ENCODE measurements at places on chromosomes 12 and 14. TPM values are rescaled to one million over a fixed set of nuclear protein-coding genes. Genes with fewer than 3 reads are reported as not detected.

The CCDC184 gene
- total RNA-seq, result 0.19 TPM

The MGP gene
- total RNA-seq, result 5,324 TPM

The FAM177A1 gene
- total RNA-seq, result 21.2 TPM

The YLPM1 gene
- 30.9 TPM for total RNA-seq

The BEST3 gene
- total RNA-seq, result not detected

The COX8C gene
- total RNA-seq, result not detected

The KCNK13 gene
- not detected for total RNA-seq

The SYT1 gene
- total RNA-seq, result not detected

The PLA2G1B gene
- not detected for total RNA-seq

The IGFBP6 gene
- total RNA-seq, result 457 TPM

The WNT5B gene
- 13.4 TPM for total RNA-seq

The PPP4R3A gene
- total RNA-seq, result 37.9 TPM

All from cardiac ventricle fibroblast (primary cell).